Activated T-helper 1 cell treated with anti-CD3 and anti-CD28 coated beads, Interleukin-2, amount 50 U/mL, for 16 hours (primary cell): ENCODE measurements at places on chromosomes 3 and 15.

GRCh38 chr3:127212231-127212630 is 19.3 kb downstream of the PRR23E start:
- DNase-seq = no peak

GRCh38 chr3:65595222-65596028 is 443.3 kb downstream of the MAGI1 start:
- DNase-seq = no peak

DNA sequence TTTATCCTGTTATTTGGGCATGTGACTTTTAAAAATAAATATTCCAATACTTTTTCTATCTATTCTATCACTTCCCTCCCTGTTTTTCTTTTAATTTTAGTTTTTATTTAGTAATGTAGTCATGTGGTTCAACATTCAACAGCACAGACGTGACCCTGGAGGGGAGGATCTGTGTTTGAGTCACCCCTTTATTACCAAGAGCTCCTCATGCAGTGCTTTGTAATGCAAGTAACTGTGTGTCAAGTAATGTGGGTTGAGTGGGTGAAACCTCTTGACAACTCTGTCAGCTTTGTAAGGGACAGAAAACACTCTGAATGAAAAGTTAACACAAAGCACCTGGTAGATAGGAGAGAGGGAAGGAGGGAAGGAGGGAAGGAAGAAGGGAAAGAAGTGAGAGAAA is 89.7 kb upstream of the FGF12 start:
- no peak for DNase-seq

DNA sequence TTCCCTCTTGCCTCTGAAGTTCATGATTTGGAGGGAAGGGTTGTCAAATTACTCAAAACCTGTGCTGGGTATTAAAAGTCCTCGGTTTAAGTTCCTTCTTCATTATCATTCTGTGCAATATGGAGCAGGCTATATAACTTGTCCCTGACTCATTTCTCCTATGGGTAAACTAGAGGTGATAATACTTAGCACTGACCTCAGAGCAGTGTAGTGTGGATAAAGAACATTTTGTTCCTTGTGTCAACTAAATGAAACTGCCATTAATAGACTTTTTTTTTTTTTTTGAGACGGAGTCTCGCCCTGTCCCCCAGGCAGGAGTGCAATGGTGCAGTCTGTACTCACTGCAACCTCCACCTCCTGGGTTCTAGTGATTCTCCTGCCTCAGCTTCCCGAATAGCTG is 2.2 kb upstream of the BBX start:
- DNase-seq = no peak

DNA sequence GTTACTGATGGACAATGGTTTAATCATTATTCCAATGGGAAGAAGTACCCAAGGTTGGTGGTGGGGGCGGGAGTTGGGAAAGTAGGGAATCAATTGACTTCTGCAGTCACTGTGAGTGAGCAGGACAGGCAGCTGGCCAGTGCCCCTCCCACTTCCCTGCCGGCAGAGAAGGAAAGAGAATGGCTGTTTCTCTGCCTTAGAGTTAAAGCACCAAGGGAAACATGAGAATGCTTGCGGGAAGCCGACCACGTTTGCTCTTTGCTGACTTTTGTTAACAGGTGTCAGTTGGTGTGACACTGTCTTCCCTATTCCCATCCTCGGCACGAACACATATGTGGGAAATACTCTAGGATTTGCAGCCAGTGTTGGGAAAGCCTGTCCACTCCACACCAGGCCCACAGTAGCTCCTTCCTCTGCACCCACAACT is 33.5 kb upstream of the MFSD1 start:
- no peak for DNase-seq

GRCh38 chr15:31516440-31516839 is 189.8 kb downstream of the KLF13 start:
- DNase-seq = no peak

DNA sequence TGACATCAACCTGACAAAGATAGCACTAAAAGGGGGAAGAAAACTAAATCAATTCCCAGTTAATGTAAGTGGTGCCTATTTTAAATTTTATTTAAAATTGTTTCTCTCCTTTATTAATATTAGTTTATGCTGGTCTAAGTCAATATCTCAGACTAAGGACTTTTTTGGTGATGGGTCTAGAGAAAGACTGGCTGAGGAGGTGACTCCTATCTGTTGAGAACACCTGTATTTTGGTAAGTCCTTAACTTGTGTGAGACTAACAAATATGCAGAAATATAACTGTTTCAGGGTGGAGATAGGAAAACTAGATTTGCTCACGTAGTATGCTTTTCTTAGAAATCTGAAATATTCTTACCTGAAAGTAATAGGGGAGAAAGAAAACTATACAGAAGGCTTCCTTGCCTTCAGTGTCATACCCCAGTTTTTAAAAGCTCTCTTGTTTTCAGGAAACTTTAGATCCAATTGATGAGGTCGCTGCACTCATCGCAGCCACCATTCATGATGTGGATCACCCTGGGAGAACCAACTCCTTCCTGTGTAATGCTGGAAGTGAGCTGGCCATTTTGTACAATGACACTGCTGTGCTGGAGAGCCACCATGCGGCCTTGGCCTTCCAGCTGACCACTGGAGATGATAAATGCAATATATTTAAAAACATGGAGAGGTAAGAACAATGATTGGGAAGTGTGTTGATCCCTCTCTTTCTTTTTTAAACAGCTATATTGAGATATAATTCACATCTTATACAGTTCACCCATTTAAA is 138.9 kb downstream of the PDE8A start:
- no peak for DNase-seq
